Cerebellar nuclear complex (tissue), 1 donor: ENCODE measurements at places on chromosomes 1 and 21.

- DNase-seq, result no peak
Observed at GRCh38 chr1:16440131-16440469, 424 bp upstream of the NECAP2 start.

DNA sequence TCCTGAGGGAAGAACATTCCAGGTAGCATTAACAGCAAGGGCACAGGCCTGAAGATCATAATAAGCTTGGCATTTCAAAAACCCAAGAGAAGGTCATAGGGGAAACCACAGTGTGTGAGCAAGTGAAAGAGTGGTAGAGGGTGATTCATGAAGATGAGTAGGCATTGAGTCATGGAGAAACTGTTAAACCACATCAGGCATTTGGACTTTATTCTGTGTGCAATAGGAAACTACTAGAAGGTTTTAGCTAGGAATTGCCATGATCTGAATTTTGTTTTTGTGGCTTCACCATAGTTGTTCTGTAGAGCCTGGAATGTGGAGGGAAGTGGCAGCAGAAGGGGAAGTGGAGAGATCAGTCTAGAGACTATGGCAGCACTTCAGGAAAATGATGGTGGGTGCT is 359.0 kb upstream of the PTBP2 start:
- DNase-seq, result no peak

- DNase-seq, result no peak
Observed at GRCh38 chr1:3261007-3261968, 192.3 kb downstream of the PRDM16 start.

- DNase-seq, result no peak
Observed at GRCh38 chr1:151164732-151165280, 896 bp downstream of the LYSMD1 start.

- DNase-seq, result no peak
Observed at GRCh38 chr21:27831177-27831576, 864.3 kb upstream of the ADAMTS5 start.

DNA sequence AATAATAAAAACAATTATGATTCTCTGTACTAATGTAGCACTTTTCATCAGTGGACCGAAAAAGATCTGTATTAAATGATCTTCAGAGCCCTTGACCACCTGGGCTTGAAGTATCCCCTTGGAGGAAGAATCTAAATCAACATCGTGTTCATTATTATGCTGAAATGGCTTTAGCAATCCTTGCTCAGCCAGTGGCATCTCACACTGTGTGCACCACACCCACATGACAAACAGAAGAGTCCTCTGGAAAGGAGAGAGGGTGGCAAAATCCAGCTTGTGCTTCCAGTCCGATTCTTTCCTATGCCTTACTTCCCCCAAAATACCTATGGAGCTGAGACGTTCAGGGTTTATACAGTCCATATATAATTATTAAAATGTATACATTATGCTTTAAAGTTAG is 318.5 kb upstream of the RUNX1 start:
- no peak for DNase-seq

DNA sequence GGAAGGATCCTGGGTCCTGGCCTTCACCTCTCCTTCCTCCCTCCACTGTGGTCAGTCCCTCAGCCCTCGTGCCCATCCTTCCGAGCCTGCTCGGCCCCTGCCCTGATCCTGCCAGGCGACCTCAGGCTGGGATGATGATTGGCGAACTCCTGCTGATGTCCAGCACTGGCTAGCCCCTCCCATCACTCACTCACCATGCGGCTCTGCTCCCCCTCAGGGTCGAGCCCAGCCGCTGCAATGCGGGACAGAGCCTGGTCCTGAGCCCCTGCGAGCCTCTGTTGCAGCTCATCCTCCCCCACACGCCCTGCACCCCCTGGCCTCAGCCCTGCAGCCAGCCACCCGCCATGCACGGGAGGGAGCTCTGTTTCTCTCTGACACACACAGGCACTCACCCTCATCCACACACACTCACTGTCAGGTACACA is 100.2 kb downstream of the DMRTB1 start:
- no peak for DNase-seq

DNA sequence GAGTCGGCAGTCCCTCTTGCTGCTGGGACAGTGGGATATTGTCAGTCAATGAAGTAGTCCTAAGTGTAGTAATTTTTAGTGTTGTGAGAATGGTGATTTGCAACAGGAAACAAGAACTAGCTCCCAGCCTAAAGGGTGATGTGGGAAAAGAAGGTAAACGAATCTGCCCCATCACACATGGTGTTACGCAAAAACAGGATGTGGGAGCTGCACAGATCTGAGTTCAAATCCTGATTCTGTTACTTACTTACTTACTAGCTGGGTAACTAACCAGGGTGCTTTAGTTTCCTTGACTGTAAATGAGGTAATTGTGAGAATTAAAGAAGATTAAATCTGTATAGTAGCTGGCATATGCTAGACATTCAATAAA is 22.3 kb downstream of the NAV1 start:
- DNase-seq, result no peak

GRCh38 chr1:154463512-154463990 is 38.5 kb upstream of the TDRD10 start:
- DNase-seq, result no peak

DNA sequence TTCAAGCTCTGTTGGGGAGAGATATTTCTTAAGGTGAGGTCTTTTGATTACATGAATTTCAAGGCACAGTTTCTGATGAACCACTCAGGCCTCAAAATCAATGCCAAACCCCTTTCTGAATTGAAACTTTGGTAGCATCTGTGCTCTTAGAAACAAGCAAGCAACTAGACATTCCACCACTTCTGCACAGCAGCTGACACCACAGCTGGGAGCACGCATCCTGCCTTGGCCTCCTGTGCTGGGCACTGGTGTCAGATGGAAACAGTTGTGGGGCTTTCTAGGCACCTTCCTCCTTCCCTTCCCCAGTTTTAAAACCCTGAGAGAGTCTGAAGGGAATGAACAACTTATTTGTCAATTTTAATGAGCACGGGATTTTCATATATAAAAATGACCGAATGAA is 360.2 kb downstream of the ADGRL2 start:
- DNase-seq, result no peak

DNA sequence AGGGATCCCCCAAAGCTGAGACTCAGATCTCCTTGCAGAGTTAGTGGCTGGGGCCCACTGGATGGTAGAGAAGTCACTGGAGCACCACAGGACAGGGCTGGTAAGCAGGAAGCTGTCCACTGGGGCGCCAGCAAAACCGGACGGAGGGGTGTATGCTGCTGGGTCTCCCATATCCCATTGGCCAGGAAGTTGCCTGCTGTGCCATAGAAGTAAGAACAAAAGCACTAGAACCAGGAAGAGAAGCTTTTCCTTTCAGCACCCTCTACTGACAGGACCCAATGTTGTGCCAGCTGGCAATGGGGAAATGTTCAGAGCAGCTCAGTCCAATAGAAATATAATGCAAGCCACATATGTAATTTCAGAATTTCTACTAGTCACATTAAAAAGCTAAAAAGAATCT is 146.6 kb downstream of the SPATA46 start:
- DNase-seq, result no peak

- no peak for DNase-seq
Observed at GRCh38 chr21:43321111-43321510, 105.8 kb downstream of the SIK1 start.

DNA sequence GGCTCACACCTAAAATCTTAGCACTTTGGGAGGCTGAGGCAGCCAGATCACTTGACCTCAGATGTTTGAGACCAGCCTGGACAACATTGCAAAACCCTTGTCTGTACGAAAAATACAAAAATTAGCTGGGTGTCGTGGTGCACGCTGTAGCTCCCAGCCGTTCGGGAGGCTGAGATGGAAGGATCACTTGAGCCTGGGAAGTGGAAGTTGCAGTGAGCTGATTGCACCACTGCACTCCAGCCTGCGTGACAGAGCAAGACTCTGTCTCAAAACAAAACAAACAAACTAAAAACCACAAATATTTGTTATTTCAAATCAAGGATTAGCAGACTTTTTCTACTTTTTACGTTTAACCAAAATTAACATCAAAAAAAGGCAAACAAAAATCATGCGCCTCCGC is 31.3 kb downstream of the INKA2 start:
- no peak for DNase-seq

DNA sequence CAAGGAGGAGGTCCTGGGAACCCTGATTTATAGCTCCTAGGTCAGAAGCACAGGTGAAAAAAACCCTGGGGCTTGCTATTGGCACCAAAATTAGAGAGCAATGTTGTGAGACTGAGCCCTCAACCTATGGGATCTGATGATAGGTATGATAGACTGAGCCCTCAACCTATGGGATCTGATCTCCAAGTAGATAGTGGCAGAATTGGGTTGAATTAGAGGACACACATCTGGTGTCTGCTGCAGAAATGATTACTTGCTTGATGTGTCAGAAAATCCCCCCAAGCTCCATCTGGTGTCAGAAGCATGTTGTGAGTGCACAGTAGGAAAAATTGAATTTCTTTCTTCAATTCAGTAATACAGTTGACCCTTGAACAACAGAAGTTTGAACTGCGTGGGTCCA is 62.4 kb downstream of the MAP3K21 start:
- DNase-seq, result no peak

- no peak for DNase-seq
Observed at GRCh38 chr1:60950224-60951063, 131.9 kb upstream of the NFIA start.

DNA sequence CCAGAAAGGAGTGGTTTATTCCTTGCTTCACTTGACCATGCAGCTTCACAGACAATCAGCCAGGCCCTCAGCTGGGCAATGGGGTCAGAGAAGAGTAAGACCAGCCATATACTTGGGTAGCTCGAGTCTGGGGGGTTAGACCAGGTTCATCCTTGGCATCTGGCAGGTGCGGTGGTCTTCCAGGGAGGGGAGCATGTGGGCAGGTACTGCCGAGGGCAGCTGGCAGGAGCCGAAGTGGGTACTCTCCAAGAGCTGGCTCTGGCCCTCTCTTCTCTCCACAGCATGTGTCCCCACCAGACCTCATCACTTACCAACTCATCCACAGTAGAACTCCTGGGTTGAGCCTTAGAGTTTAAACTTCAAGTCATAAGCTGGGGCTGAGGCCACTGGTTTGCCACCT is 156.8 kb downstream of the FOXD2 start:
- no peak for DNase-seq

DNA sequence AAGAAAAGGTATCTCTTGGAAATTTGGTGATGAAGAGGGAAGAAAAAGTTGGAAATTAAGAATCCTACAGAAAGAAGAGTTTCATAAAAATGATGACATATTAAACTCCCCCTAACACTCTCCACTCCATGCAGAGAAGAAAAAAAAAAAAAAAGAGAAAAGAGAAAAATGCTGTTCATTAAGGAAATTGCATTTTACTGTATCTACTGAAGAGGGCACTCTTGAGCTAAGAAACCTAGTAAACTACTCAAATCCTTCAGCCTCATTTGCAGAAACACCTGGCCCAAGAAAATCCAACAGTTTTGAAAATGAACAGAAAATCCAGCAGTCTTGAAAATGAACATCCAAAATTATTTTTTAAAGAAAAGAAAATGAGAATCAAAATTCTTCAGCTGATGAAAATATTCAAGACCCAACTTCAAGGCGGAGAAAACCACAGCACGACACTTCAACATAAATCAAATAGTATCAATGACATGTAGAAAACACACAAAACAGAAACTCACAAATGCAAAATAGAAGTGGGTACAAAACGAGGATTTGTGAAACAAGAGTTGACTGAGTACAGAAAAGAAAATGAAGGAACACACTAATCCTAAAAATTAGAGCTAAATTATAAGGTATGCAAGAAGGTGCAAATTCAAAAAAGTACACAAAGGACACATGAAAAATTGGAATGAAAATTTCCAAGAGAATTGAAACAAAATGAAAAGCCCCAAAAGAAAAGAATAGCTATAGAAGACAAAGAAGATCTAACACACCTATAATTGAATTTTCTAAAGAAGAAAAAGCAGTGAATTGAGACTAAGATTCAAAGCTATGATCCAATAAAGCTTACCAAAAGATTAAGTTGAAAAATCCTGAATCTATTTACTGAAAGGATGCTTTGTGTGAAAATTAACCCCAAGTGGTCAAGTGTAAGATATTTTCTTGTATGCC is 73.2 kb upstream of the DNAJC6 start:
- DNase-seq, result peak; percentile 37

- no peak for DNase-seq
Observed at GRCh38 chr1:230570724-230571360, 71.4 kb upstream of the COG2 start.

DNA sequence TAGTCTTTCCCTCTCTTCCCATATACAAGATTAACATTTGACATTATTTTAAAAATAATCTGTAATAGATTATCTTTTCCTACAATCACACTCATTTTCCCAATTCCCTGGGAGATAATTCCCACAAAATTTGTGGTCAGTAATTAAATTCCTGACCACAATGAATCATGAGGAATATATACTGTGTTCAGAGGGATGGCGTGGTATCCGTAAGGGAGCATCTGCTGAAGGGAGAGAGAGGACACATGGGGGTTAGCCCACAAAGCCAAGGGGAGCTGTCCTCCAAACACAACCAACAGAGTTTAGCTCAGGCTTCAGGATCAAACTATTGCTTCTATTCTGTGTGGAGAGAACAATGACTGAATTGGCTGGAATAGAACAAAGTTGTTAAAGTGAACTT is 57.1 kb upstream of the PPP2R5A start:
- DNase-seq, result no peak

DNA sequence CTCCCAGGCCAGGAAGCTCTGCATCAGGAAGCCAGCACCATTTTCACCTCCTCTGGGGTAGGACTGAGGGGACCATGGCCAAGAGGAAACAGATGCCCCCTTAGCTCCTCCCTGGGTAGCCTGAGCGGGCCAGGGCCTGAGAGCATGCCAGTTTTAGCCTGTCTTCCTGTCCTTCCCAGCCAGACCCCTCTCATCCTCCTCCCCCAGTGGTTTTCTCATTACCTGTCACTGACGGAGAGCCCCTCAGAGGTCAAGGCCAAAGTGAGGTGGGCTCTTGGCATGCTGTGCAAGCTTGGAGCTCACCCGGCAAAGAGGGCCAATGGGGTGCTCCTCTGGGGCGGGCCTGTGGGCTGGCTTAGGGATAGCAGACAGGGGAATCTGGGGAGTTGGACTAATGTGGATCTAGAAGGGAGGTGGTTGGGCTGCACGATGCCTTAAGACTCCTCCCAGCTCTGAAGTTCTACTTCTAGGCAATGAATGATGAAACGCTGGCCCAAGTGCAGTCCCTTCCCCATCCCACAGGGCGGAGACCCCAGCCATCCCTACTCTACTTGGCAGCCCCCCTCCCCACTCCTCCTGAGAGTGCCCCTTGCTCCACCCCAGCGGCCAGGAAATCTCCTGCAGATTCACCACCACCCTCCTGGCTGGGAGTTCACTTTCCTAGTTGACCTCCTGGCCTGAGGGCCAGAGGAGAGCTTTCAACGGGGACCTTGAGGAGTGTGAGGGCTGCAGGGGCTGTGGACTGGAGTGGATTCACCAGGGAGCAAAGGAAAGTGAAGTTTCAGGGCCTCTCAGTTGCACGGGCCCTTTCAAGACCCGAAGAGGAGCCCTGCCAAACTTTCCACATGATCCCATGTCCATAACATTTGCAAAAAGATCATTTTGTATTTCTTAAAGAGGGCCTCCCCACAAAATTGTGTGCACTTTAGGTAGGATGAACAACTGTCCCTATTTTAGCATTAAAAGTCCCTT is 9.4 kb upstream of the LMNA start:
- DNase-seq, result no peak

- no peak for DNase-seq
Observed at GRCh38 chr1:229828461-229828860, 202.4 kb downstream of the URB2 start.
